ENCODE measurements at places on chromosomes 13 and 19.

GRCh38 chr13:51269039-51269438, 46.8 kb downstream of the FAM124A start:
- no peak for DNase-seq

DNA sequence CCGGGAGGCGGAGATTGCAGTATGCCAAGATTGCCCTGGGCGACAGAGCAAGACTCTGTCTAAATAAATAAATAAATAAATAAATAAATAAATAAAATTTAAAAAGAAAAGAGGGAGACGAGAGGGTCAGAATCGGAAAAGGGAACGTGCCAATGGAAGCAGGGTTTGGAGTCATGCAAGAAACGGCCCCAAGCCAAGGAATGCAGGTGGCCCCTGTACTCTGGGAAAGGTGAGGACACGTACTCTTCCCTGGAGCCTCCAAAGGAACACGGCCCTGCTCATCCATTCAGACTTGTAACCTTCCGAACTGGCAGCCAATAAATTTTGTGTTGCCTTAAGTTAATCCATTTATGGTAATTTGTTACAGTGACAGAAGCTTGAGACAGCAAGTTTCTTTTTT, 19.9 kb upstream of the PNMA8C start:
- no peak for DNase-seq

DNA sequence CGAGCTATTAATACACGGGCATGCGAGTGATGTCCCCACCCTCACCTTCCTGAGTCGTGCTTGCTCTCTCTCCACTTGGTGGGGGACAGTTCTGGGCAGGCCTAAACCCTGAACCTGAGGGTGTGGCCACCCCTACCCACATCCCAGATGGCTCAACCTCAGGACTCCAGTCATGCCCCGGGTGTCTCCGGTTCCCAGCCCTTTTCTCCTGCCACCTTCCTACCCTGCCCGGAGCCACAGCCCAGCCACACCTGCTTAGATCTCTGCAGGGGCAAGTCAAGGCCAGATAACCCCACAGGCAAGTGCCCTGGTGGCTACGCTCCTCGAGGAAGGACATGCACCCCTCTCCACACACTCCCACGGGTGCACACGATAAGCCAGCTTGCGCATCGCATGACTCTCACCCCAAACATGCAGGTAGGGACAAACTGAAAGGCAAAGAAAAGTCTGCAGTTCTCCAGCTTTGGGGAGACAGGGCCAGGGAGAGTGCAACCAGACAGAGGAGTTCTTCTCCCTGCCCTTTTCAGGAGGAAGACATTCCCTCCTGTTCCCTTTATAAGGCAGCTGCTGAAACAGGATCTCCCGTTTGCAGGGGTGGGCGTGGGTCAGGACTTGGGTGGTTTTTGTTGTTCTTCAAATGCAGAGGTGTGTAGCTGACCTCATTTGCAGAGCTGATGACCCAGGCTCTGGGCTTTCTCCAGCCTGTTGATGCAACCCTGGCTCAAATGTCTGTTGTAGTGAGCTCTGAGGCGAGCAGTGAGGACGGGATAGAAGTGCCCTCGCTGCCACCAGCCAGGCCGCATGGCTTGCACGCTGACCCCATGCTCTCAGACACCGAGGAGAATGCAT, 88.6 kb downstream of the DPF1 start:
- no peak for DNase-seq

- no peak for DNase-seq
Measured at GRCh38 chr13:87128491-87128890, 542.7 kb upstream of the SLITRK5 start.

- no peak for DNase-seq
Measured at GRCh38 chr13:97319113-97319720, 97.1 kb downstream of the MBNL2 start.

GRCh38 chr19:48290771-48291488, 21.0 kb downstream of the ZNF114 start:
- DNase-seq = no peak

- DNase-seq = no peak
Measured at GRCh38 chr13:113089693-113090414, 15.7 kb upstream of the F7 start.

GRCh38 chr19:46447824-46448223, 19.1 kb upstream of the PNMA8C start:
- no peak for DNase-seq

GRCh38 chr19:58328999-58329398, 2.2 kb downstream of the ZSCAN22 start:
- no peak for DNase-seq

DNA sequence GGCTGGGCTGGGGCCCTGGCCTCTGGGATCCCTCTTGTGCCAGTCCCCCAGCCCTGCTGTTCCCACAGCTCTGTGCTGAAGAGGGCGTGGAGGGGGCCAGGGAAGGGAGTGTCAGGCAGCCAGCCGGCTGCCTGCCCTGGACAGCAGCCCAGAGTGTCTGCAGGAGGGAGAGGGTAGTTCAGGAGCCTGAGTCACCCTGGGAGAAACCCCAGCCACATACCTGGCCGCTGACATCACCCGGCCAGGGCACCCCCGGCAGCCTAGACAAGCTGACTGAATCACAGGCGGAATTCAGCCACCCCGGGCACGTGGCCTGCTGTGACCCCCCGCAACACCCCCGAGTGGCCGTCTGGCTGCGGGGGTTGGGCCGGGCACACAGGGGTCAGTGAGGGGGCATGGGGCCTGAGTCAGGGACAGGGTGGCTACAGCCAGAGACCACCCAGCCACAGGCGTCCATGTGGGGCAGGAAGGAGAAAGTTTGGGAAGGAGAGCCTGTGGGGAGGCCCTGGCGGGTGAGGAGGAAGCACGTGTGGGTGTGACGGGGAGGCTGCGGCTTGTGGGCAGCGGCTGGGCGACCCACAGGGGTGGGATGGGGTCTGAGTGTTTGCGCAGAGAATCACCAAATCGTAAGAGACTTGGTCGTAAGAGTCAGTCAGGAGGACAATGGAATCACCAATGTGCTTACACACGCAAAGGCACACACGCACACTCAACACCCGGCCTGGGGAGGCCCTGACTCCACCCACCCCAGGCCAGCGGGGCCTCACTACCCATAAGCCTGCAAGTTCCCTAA, 11.9 kb upstream of the FOSB start:
- DNase-seq = peak; percentile 95

DNA sequence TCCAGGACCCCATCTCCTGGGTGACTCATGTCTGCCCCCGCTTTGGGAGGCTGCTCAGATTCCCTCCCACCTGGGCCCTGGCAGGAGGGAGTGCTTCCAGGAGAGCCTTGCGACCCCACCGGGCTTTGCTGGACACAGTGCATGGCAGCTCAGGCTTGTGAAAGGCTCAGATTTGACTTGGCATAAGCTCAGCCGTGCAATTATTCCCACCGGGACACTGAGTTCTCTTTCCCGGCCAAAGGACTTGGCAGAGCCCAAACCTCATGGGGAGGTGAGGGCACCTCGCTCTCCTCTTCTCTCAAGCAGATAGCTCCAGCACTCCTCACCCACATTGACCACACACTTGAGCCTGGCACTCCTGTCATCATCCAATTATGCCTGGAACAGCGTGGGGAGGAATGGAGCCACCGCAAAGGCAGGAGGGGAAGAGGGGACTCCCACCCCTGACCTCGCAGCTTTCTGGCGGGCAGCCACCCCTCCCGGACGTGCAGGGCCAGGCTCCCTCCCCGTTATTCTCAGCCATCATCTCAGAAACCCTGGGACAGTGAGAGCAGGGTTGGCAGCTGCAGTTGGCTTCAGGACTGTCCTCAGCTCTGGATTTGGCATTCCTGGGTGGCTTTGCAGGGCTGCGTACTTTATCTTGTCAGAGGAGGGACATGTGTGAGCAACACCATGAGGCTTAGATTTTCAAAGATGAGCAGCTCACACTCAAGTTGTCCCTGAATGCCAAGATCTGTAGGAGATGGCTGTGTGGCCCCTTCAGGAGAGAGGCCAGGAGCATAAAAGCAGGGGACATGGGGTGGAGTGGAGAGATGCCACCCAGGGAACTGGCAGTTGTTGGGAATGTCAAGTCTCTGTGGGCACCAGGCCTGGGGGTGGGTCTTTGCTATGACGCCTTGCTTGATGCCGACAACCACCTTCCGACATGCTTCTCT, 306.2 kb downstream of the TEX29 start:
- DNase-seq = no peak

- DNase-seq = no peak
Measured at GRCh38 chr13:51342706-51343105, 3.2 kb downstream of the SERPINE3 start.

DNA sequence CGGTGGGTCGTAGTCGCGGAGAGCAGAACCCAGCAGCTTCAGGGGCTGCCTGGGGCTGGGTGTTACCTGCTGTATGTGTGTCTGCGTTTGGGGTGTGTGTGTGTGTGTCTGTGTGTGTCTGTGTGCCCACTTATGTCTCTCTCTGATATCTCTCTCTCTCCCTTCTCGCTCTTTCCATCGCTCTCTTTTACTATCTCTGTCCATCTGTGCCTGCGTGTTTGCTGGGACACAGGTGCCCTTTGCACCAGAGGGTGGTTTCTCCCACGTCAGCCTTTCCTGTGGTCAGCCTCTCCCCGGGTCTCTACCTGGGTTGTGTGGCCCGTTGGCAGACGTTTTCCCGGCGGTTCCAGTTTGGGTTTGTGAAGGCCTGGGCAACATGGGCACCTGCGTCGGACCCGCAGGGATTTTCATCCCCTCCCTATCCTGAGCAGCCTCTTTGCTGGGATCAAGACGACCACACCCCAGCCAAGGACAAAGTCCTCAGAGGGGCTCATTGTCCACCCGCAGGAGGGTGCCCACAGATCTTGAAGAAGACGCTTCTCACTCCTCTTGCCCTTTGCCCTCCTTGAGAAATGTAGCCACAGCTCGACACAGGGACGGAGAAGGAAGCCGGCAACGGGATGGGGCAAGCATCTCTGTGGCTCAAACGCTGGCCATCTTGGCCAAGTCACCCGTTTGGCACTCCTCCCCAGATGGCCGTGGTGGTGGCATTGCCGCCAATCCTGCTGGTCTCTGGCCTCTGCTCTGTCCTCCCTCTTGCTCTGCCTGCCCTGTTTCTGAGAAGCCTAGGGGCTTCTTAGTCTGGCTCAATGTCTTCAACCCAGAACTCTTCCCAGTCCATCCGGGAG, 43.3 kb downstream of the ZNF146 start:
- DNase-seq = no peak

DNA sequence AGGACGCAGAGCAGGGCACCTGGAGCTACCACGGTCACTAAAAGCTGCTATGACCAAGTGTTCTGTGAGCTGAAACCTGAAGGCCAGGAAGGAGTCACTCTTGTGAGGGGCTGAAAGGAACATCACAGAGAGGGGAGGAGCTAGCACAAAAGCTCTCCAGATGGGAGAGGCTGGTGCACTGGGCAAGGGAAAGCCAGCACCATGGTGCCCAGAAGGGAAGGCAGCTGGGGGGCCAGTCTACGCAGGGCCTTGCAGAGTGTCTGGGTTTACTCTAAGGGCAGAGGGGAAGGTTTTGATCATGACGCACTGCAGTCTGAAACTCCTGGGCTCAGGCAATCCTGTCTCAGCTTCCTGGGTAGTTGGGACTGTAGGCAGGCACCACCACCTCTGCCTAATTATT, 4.1 kb upstream of the ZNF580 start:
- DNase-seq = no peak

GRCh38 chr19:56372281-56372680, 21.1 kb downstream of the ZNF582 start:
- DNase-seq = no peak

All from smooth muscle cell of the brain vasculature (primary cell).